ENCODE measurements at places on chromosomes 1 and 21. TPM values are rescaled to one million over a fixed set of nuclear protein-coding genes. Genes with fewer than 3 reads are reported as not detected.

DNA sequence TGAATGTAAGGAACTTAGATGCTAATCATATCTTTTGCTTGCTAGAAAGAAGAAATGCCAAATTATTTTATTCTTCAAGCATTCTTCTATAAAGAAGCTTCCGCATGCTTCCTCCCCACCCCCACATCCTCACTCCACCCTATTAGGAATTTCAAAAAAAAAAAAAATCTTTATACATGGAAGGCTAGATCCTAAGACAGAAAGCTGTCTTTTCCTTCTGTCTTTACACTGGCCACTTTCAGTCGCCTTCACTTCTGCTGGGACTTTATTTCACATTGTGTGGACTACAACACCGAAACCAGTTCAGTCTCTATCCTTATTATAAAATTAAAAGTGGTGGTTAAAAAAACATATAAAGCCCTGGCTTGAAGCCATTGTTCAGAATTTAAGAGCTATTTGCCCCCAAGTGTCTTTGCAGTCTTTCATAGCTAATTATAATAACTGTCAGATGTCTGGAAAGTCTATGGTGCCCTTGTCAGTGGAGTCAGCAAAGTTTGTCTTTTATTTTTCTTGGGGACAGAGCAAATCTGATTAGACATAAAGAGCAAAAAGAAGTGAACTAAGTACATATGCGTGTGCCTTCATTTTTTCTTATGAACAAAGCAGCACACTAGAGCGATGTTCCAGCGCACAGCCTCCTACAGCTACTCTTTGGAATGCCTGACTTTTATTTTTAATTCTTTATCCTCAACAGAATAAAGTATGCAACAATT, 297.7 kb downstream of the PTPRC start:
- no peak for DNase-seq

DNA sequence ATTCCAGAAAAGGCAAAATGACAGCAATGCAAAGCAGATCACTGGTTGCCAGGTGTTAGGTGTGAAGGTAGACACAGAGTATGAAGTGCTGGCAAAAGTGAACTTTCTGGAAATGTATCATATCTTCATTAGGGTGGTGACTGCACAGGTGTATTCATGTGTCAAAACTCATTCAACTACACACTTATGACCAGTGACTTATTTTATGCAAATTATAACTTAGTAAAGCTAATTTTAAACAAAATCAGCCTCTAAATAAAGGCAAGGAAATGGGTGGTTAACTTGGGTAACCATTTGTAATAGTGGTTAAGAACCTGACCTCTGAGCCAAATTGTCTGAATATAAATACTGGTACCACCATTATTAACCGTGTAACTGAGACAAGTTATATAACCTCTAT, 7.4 kb downstream of the COP1 start:
- no peak for DNase-seq

MSH4 gene
- polyA plus RNA-seq, result 0.54 TPM

DNA sequence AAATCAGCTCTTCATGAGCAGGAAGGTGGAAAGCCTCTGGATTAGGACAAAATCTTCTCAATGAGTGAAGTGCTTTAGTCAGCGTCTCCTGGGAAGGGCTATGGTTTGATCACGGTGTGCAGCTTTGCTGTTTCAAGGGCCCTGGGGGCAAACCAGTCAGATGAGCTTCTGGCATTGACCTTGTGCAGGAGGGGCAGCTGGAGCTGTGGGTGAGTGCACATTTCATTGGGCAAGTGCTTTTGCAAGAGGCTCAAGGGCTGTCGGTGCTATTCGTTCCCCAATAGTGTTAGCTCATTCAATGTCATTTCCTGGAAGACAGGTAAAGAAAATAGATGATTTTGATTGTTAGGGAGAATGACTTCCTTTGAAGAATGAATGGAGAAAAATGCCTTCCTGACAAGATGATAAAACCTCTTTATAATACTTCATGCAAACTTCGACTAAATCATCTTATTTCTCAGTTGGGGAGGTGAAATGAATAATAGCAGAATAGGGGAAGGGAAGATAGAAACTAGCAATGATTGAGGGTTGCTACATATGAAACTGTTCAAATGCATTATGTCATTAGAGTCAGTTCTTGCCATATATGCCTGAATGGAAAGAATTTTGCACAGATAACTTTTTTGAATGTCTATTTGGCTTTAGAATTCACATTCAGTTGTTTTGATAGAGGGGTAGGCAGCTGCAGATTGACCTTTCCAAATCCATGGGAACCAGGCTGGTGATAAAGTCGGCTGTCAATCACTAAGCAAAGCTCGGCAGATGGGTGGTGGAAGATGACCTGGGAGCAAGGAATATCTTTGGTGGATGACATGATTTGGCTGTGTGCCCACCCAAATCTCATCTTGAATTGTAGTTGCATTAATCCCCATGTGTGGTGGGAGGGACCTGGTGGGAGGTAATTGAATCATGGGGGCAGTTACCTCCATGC, 12.9 kb upstream of the DISC1 start:
- DNase-seq, result no peak

DCST1 gene
- 0.61 TPM for polyA plus RNA-seq
